ENCODE measurements at places on chromosomes 1 and 21.

DNA sequence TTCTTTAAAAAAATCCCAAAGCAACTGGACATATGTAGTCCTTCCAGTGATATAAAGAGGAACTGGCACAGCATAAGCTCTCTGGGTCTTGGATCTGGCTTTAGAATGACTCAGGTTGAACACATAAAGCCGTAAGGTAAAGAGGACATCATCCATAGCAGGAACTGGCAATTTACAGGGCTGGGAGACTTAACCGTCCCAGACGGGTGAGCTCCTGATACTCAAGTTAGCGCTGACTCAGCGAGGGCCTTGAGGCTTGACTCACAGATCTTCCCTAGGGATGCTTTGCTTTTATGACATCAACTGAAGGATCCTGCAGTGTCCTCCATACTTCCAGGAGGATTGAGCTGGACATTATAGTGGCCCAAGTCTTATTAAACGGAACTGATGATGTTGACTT lies 154.1 kb downstream of the CLIC6 start:
- no peaks in the 10 kb centered on the region for H3K36me3 ChIP-seq
- H3K4me1 ChIP-seq: no peaks in the 10 kb centered on the region
- H3K27me3 ChIP-seq: no peaks in the 10 kb centered on the region
- no peak for DNase-seq
- H3K27ac ChIP-seq: no peak overlapping the region

- H3K27ac ChIP-seq: no peak overlapping the region
- no peaks in the 10 kb centered on the region for H3K4me1 ChIP-seq
- H3K27me3 ChIP-seq: no peaks in the 10 kb centered on the region
- H3K36me3 ChIP-seq: peaks cover 36% of the 10 kb centered on the region
Measured at GRCh38 chr1:62601457-62601856, 4.1 kb downstream of the ANGPTL3 start.

DNA sequence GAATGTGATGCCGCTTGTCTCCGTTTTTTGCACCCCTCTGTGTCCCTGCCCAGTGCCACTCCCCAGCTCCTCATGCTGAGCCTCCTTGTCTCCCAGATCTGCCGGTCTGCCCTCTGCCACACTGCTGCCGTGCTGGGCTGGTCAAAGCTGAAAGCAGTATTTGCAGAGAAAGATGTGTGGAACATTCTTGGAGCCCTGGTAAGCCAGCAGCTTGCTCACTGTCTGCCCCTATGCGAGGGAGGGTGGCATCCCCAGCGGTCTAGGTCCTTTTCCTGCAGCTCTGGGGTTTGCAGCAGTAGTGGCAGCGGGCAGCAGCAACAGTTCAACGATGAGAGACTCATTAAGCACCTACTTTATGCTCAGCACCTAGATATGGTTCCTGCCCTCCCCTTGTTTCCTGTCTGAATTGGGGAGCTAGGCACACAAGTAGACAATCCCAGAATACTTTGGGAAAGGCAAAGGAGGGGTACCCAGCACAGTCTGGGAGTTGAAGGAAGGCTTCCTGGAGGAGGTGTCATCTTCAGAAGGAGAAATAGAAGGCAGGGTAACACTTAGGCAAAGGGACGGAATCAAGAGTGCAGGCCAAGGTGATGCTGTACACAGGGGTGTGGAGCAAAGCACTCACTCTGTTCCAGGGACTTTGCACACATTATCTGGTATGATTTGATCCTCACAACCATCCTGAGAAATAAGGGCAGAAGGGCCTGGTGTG lies 63.1 kb downstream of the KIF21B start:
- H3K4me1 ChIP-seq: peaks cover 12% of the 10 kb centered on the region
- H3K27ac ChIP-seq: no peak overlapping the region
- no peak overlapping the region for H3K4me3 ChIP-seq
- no peaks in the 10 kb centered on the region for H3K27me3 ChIP-seq

GRCh38 chr1:23963617-23964234 lies 4.1 kb downstream of the PNRC2 start:
- no peak overlapping the region for H3K27ac ChIP-seq
- no peak for DNase-seq
- peaks cover 4% of the 10 kb centered on the region for H3K36me3 ChIP-seq
- H3K4me1 ChIP-seq: peaks cover 3% of the 10 kb centered on the region
- H3K4me3 ChIP-seq: no peak overlapping the region
- H3K27me3 ChIP-seq: no peaks in the 10 kb centered on the region

GRCh38 chr21:31543191-31543590 lies 116.3 kb upstream of the SOD1 start:
- no peak overlapping the region for H3K4me3 ChIP-seq
- DNase-seq: no peak
- H3K36me3 ChIP-seq: peaks cover 13% of the 10 kb centered on the region

- H3K4me1 ChIP-seq: no peaks in the 10 kb centered on the region
- no peaks in the 10 kb centered on the region for H3K36me3 ChIP-seq
- no peak overlapping the region for H3K4me3 ChIP-seq
- peak overlapping the region; percentile 33 for H3K27ac ChIP-seq
- DNase-seq: no peak
Measured at GRCh38 chr21:35216996-35217395, 167.9 kb upstream of the RUNX1 start.

DNA sequence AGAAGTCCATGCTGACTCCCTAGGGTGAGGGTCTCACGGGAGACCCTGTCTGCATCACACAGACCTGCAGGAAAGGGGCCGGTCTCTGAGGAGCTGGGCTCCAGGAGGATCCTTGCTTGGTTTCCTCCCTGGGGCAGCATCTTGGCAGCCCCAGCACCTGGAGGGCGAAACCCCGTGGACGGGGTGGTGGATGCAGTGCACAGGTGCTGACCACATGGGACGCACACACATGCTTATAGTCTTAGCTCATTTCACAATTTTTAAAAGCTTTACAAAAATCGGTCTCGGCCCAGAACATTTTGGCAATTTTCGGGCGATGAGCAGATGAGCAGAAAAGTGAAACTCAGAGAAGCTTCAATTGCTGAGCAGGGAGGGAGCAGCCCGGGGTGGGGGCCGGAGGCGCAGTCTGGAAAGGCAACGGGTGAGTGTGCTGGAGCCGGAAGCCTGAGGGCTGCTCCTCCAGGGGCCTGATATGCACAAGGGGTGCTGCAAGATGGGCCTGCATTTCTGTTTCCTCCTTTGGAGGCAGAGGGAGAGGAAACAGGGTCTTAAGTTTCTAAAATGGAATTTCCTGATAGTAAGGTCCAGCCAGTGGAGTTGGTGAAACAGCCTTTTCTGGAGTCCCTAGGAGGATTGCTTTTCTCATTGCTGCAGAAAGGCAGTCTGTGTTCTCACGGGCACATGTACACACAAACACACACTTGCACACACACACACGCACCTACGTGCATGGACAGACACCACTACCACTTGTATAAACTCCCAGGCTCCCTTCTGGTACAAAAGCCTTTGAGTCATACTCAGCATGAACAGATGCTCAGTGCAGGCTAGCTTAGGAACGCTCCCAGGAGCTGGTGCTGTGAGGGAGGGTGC lies 60.6 kb downstream of the SCCPDH start:
- DNase-seq: no peak
- H3K4me1 ChIP-seq: no peaks in the 10 kb centered on the region
- no peak overlapping the region for H3K27ac ChIP-seq
- peaks cover 16% of the 10 kb centered on the region for H3K36me3 ChIP-seq
- no peak overlapping the region for H3K4me3 ChIP-seq
- H3K27me3 ChIP-seq: no peaks in the 10 kb centered on the region

- peaks cover 11% of the 10 kb centered on the region for H3K4me1 ChIP-seq
- H3K4me3 ChIP-seq: no peak overlapping the region
- no peak overlapping the region for H3K27ac ChIP-seq
- no peak for DNase-seq
Measured at GRCh38 chr1:8031176-8031785, 5.2 kb upstream of the ERRFI1 start.

GRCh38 chr21:20882462-20883407 lies 115.5 kb upstream of the NCAM2 start:
- peak; percentile 44 for DNase-seq
- no peak overlapping the region for H3K27ac ChIP-seq
- no peak overlapping the region for H3K4me3 ChIP-seq
- no peaks in the 10 kb centered on the region for H3K27me3 ChIP-seq

GRCh38 chr1:209456878-209457277 lies 126.6 kb upstream of the CAMK1G start:
- no peak overlapping the region for H3K27ac ChIP-seq
- DNase-seq: no peak
- H3K36me3 ChIP-seq: no peaks in the 10 kb centered on the region
- H3K4me3 ChIP-seq: no peak overlapping the region
- no peaks in the 10 kb centered on the region for H3K27me3 ChIP-seq

- no peak overlapping the region for H3K4me3 ChIP-seq
- no peaks in the 10 kb centered on the region for H3K36me3 ChIP-seq
- no peaks in the 10 kb centered on the region for H3K4me1 ChIP-seq
- DNase-seq: no peak
- H3K27ac ChIP-seq: no peak overlapping the region
- H3K27me3 ChIP-seq: no peaks in the 10 kb centered on the region
Measured at GRCh38 chr1:112544751-112545150, 36.0 kb downstream of the WNT2B start.

- peaks cover 7% of the 10 kb centered on the region for H3K4me1 ChIP-seq
- DNase-seq: no peak
- peaks cover 72% of the 10 kb centered on the region for H3K27me3 ChIP-seq
- H3K36me3 ChIP-seq: no peaks in the 10 kb centered on the region
Measured at GRCh38 chr1:205567716-205568115, 63.2 kb downstream of the CDK18 start.

DNA sequence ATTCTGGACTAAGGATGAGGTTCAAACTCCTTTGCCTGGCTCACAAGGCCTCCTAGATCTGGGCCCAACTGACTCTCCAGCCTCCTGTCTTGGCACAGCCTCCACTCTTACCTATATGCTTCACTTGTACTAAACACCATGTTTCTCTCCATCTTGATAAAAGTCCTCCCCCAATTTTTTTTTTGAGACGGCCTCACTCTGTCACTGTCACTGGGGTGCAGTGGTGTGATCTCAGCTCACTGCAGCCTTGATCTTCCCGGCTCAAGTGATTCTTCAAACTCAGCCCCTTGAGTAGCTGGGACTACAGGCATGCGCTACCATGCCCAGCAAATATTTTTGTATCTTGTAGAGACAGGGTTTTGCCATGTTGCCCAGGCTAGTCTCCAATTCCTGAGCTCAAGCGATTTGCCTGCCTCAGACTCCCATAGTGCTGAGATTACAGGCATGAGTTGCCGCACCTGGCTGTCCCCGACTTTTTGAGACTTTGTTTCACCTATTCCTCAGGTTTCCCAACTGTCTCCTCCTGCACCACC lies 39.7 kb downstream of the CD34 start:
- H3K27ac ChIP-seq: no peak overlapping the region
- H3K4me3 ChIP-seq: no peak overlapping the region
- H3K36me3 ChIP-seq: no peaks in the 10 kb centered on the region
- DNase-seq: no peak
- no peaks in the 10 kb centered on the region for H3K4me1 ChIP-seq

DNA sequence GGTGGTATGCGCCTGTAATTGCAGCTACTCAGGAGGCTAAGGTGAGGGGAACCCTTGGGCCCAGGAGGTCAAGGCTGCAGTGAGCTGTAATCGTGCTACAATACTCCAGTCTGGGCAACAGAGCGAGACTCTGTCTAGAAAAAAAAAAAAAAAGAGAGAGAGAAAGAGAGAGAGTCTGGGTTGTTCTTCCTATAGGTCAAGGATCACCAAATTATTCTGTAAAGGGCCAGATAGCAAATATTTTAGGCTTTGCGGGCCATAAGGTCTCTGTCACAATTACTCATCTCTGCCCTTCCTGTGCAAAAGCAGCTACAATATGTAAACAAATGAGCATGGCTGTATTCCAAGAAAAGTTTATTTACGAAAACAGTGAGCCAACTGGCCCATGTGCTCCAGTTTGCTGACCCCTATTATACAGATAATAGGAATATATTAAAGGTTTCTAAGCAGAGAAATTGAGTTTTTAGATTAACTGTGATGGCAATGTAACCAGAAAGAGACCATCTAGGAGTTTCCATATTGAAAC lies 2.1 kb downstream of the SASS6 start:
- H3K4me3 ChIP-seq: no peak overlapping the region
- no peak for DNase-seq
- H3K27ac ChIP-seq: no peak overlapping the region
- H3K4me1 ChIP-seq: peaks cover 2% of the 10 kb centered on the region

GRCh38 chr1:38812981-38813380 lies 46.6 kb downstream of the RRAGC start:
- no peaks in the 10 kb centered on the region for H3K36me3 ChIP-seq
- DNase-seq: no peak
- no peak overlapping the region for H3K27ac ChIP-seq

DNA sequence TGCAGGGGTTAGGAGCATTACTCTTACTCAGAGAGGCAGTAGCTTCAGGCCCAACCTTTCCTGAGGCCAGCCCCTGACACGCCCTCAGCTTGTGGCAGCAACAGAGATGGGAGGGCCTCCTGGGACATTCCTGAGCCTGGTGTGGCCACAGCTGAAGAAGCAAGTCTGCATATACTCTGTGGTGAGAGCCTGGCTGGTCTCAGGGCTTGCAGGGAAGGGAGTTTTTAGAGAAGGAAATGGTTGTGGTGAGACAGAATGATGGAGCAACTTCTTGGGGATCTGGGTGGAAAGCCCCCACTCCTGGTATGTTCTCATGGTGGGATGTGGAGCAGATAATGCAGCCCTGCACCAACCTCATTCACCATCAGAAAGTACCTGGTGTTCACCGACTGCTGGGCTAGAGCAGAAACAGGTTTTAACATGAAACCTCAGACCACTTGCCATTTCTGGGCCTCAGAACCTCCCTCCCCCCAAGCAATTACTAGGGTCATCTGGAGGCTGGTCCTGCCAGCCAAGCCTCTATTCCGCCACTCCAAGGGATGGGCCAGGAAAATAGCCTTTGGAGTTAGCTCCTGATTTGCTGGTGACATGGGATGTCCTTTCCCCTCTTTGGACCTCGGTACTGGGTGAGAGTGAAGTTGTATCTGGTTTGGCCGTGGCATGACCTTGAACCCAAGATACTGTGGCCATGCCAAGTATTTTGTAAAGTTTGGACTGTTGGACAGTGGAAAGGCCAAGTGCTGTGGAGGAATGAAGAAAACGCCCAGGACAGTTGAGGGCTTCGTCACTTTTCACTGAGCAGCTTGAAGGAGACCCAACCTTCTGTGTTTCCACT lies 28.1 kb upstream of the RNF19B start:
- no peak overlapping the region for H3K4me3 ChIP-seq
- no peak overlapping the region for H3K27ac ChIP-seq
- DNase-seq: no peak
- no peaks in the 10 kb centered on the region for H3K36me3 ChIP-seq

DNA sequence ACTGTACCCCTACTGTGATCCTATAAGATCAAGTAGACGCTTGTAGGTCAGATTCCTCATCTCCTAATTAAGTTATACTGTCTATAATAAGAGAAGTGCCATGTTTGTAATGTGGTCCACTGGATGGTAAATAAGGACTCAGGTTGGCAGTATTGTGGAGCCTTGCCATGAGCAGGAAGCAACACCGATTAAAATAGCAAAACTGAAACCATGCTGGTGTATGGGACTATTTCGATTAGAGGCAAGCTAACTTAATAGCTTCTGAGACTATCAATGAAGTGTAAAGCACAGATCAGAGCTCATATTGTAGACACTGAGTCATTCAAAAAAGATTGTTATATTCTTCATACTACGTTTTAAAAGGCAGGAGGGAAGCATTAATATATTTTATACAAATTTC lies 348.8 kb downstream of the HHAT start:
- H3K36me3 ChIP-seq: no peaks in the 10 kb centered on the region
- H3K4me3 ChIP-seq: no peak overlapping the region
- no peak overlapping the region for H3K27ac ChIP-seq
- H3K4me1 ChIP-seq: no peaks in the 10 kb centered on the region
- H3K27me3 ChIP-seq: no peaks in the 10 kb centered on the region
- no peak for DNase-seq

Data from neuronal stem cell (in vitro differentiated cells).